ENCODE measurements at places on chromosomes 5 and 9.

GRCh38 chr9:100689635-100690034, 111.8 kb downstream of the CAVIN4 start:
- no peak for DNase-seq

- DNase-seq: no peak
Measured at GRCh38 chr9:134618163-134618832, 23.3 kb upstream of the COL5A1 start.

DNA sequence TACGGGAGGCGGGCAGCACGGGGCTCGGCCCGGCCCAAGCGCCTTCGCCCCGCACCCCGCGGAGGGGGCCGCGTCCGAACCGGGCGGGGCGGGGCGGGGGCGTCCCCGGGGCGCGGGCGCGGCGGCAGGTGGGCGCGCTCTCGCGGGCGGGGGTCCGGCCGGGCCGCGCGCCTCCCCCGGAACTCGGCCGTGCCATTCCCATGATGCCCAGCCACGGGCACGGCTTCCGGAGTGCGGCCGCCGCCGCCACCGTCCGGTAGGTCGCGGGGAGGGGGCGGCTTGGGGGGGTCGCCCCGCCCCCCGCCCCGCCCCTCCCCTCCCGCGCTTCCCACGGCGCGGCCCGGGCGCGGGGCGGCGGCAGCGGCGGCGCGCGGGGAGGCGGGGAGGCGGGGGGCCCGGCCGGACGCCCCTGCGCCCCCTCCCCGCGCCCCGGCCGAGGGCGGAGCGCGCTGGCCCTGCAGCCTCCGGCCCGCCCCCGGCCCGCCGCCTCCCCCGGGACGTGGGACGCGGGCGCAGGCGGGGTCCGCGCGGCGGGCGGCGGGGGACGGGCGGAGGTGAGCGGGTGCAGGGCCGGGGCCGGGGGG, at the start of gene PPP1R26:
Gene PPP1R26, plus strand, starts transcription at position 314 of the 584 bp plus-strand sequence. CDS start 4,729 bp downstream, outside the sequence.
- DNase-seq: no peak

DNA sequence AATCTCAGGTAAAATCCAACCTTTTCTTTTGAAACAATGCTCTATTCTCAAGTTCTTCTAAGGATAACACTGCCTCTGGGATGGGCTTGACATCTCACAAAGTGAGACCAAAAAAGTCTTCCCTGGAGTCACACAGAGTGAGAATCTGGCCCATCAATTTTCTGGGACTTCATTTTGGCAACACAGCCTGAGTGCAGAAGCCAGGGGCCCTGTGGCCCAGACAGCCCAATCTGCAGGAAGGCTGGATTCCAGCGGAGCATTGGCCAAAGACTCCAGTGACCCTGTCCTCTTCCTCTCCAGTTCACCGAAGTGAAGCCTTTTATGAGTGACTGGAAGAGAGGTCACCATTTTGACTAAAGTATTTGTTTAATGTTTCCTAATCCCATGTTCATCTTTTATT, 105.1 kb downstream of the PLK2 start:
- DNase-seq: no peak

DNA sequence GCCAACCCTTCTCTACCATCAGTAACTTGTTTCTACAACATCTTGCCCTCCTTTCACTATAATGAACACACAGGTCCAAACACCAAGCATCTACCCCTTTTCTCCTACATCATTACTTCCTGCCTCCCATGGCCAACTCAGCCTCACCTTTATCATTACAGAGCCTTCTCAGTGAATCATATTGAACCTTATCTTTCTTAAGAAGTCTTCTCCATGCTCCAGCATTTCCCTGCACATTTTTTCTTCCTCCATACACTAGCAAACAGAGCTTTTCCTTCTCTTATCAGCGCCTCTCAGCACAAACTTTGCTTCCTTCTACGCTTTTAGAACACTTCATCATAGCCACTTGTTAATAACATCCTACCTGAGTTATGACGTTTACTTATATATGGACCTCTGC, 148.2 kb downstream of the ARL15 start:
- no peak for DNase-seq

DNA sequence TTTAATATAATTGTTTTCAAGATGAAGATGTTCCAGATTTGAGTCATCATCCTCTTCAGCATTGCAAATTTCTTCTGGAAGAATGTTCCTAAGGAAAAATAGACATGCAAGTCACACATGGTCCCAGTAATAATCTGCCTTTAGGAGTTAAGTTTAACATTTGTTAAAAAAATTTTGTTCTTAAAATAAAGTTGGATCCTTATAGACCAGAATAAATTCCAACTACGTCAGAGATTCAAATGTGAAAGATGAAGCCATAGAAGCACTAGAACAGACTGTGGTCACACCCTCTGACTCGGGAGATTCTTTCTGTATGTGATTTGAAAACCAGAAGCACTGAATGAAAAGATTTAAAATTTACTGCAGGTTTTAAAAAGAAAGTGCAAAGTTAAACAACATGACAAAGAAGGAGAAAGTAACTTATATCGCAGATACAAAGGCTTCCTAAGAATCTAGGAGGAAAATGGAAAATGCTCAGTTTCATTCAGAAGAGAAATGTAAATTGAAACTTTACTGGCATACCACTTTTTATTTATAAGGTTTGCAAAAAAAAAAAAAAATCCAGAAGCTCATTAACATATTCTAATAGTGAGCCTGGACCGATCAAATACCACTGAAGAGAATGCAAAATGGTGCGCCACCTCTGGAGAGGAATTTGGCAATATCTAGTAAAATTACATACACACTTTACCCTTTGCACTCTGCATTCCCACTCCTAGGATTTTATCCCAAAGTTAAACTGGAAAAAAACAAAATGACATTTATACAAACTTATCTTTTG, 14.3 kb upstream of the ASPN start:
- DNase-seq: no peak

- DNase-seq: no peak
Measured at GRCh38 chr9:101311758-101312420, 72.9 kb downstream of the BAAT start.

GRCh38 chr5:171024084-171024483, 162.3 kb downstream of the RANBP17 start:
- DNase-seq: no peak

DNA sequence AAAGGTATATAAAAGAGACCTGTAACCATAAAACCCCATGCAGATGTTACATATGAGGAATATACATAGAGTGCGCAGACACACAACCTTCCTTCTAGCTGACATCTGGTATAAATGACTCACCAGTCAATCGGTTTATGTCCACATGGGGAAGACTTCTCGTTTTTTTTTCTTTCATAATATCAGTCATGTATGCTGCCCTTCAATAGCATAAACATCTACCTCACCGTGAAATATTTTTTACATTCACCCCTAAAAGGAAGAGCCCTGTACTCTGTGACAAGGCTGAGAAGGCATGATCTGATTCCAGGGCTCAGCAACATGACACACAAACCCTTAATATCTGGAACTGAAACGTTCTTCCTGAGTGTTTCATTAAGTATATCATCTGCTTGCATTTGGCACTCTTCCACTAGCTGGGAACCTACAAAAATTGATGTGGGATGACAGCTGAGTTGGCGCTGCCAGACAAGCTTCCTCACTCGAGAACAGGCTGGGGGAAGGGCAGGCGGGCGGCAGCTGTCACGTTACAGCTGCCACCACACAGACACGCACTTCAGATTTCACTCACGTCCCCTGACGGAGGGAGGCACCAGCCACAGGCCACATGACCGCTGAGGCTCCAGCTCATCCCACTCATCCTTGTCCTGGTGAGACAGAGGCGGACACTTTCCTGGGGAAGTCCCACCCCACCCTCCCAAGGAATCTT, 74.2 kb downstream of the SHB start:
- DNase-seq: no peak

DNA sequence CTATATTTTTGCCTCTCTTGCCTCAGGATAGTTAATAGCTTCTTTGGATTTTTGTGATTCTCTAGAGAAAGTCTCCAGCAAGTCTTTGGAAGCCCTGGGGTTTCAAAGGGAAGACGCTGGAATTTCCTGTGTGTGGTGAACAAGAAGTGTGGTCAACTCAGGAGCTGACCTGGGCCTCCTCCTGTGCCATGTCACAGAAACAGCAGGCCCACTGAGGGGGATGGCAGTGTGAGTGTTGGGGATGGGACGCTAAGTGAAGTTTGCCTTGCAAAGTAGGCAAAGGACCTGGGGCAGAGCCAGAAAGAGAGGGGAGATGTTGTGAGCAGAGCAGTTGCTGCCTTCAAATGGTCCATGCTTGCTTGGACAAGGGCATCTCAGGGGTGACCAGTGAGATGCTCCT, 226.3 kb downstream of the DMRT2 start:
- no peak for DNase-seq

- DNase-seq: no peak
Measured at GRCh38 chr5:16082053-16082452, 97.5 kb downstream of the MARCHF11 start.

DNA sequence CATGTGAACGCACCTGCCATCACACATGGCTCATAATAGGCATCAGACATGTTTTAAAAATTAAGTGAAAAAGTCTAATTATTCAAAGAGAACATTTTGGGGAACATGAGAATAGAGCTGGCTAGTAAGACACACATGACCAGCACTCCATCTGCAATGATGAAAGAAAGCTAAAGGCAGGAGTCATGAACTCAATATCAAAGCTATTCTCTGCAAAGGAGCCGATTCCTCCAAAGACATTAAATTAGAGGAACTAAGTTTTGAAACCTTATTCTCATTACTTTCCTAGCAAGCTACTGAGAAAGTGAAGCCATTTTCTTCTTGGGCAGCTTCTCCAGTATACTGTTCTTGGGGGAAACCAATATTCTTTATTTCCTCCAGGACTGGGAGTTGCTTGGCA, 172.0 kb downstream of the CRB2 start:
- no peak for DNase-seq

DNA sequence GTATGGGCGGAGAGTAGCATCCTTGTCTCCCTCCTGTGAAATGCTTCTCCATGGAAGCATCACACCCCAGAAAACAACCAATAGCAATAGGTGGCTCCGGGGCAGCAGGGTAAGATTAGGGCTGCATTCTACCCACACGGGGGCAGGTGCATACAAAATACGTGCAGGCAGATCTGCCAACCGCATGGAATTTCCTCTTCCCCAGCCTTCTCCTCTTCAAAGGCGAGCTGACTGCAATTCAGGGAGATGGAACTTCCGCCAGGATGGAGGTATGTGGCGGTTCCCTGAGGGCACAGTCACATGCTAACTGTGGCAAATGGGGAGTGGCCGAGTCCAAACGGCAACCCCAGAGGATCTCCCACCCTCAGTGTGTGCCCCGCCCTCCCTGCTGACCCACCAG, 81.5 kb downstream of the LMNB1 start:
- no peak for DNase-seq

DNA sequence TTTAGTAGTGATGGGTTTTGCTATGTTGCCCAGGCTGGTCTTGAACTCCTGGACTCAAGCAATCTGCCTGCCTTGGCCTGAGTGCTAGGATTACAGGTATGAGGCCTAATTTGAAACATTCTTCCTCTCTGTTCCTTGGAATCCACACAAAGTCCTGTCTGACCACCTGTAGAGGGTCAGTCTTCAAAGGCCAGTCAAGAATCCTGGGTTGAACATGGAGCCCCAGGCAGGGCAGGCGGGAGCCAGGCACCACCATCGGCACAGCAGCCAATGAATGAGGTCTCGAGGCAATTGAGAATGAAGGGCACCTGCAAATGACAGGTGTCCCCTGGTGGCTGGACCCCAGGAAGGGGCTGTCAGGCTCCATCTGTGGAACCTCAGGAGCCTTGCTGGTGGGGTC, 17.4 kb upstream of the NCS1 start:
- DNase-seq: no peak

GRCh38 chr5:171369898-171370297, 17.8 kb upstream of the NPM1 start:
- DNase-seq: no peak
